ENCODE measurements at places on chromosomes 6 and 20.
A peak's percentile ranks its signal among the peaks of the same experiment; 100 is the strongest.

- DNase-seq = no peak
Measured at GRCh38 chr6:133040803-133041419, 200.2 kb upstream of the EYA4 start.

- DNase-seq = peak; percentile 96
Measured at GRCh38 chr20:38152621-38153221, 12.3 kb downstream of the TGM2 start.

DNA sequence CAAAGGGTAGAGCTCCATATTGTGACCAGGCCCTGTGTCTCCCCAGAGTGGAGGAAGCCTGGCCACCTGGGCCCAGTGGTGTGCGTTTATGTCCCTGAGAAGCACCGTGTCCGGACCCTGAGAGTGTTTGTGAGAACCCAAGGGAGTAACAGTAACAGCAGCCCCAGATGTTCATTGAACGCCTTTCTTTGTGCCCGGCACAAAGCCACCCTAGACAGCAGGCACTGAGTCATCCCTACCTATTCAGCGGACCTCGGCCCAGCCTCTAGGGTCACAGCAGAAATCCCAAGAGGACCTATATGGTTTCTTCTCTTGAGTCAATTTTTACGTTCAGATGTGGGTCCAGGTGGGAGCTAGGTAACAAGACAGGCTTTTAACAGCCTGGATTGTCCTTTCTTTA lies 24.5 kb downstream of the BCAS4 start:
- DNase-seq = no peak

DNA sequence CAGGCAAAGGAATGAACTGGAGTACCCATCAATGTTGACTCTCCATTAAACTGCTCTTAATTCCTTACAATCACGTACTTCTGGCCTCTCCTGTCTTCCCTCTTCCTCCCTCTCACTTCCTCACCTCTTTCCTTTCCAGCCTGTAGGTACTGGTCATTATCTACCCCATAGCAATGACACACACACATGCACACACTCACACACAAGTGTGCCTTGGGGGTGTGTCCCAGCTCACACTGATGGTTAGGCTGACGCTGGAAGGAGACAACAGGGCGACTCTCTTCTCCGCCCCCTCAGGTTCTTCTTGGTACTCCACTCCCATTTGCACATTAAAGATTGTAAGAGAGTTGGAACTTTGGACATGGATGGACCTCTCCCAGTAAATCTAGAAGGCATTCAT lies 14.0 kb upstream of the SERPINB9 start:
- no peak for DNase-seq

GRCh38 chr6:74578339-74578738 lies 627.5 kb downstream of the COL12A1 start:
- DNase-seq = peak; percentile 49

GRCh38 chr6:134593442-134593841 lies 275.5 kb upstream of the SGK1 start:
- no peak for DNase-seq

GRCh38 chr6:41711323-41712038 lies 23.9 kb downstream of the TFEB start:
- no peak for DNase-seq

DNA sequence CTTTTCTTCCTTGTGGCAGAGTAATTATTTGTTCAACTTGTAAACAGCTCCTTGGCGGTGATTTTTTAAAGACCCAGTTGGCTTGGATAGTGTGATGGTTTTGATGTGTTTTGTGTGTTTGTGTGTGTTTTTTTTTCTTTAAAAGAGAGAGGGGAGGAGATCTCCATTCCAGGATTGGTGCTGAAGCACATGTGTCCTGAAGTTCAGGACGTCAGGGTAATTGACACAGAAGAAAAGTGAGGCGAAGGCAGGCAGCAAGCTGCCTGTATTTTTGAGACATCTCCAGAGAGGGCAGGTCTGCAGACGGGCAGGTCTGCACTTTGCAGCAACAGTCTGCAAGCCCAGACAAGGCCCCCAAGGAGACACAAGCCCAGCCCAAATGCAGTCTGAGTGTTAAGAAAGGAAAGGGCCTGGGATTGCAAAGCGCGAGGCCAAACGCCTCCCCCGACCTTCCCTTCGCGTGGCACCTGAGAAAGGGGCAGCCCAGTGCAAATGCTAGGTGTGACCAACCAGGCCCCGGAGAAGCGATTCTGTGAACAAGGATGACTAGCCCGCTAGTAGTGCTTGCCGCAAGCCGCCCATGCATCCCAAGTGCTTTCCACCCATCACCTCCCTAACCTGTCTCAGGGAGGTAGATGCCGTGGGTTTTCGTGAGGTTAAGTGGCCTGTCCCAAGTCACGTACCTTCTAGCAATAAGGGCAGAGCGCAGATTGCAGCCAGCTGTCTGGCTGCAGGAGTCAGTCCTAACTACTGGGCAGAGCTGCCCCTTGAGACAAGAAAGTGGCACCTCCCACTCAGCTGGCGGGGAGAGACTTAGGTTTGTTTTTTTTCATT lies 230.5 kb downstream of the ZMYND8 start:
- no peak for DNase-seq

GRCh38 chr6:102853249-102853955 lies 1459.9 kb downstream of the GRIK2 start:
- no peak for DNase-seq

- no peak for DNase-seq
Measured at GRCh38 chr20:2775139-2775538, 25.3 kb downstream of the CPXM1 start.

DNA sequence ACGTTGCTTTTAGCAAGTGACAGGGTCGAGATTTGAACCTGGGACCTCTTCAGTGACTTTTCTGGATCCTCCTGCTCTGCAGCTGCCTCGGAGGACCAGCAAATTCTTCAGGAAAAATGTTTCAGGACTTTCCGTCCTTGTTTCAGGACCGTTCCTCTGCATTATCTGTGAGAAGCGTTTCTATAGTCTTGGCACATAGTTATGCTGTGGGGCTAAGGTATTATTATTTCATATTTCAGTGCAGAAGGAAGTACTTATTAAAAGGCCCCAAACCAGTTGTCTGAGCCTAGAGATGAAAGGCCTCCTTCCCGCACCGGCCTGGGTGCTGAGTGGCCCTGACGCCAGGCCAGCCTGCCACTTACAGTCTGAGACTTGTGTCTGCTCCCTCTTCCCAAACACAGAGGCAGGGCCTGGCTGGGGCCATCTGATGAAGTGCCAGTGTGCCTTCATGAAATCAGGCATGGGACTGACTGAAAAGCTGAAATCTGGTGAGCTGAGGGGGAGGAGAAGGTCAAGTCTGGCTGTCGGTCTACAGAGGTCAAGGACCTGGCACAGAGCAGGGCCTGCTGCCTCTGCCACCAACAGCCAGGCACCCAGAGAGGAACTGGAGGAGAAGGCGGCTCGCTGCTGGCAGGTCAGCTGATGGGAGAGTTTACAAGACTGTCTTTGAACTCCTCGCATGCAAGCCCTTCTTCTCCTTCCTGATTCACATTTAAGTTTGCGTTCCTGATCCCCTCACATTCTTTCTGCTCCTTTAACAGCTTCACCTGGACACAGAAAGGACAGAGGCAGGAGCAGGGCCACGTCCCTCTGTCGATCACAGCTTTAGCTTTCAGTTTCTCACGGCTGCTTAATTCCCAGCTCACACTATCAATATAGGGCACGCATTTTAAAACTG lies 8.9 kb upstream of the QKI start:
- DNase-seq = peak; percentile 58

GRCh38 chr6:170131351-170131750 lies 159.5 kb downstream of the DLL1 start:
- no peak for DNase-seq

- DNase-seq = no peak
Measured at GRCh38 chr20:18831830-18832499, 18.4 kb downstream of the SCP2D1 start.

DNA sequence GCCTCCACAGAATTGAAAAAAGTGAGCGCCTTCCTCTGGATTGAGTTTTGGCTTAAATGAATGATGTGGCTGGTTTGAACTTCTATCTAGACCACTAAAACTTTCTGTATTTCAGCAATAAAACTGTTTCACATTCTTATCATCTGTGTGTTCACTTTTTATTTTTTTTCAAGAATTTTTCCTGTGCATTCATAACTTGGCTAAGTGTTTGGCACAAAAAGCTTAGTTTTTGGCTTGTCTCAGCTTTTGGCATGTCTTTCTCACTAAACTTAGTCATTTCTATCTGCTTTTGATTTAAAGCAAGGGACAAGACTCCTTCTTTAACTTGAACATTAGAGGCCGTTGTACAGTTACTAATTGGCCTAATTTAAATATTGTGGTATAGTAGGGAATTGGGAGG lies 1015.1 kb downstream of the EPHA7 start:
- no peak for DNase-seq

- DNase-seq = no peak
Measured at GRCh38 chr20:58609026-58609425, 42.1 kb upstream of the STX16 start.

GRCh38 chr20:52889225-52889624 lies 82.9 kb upstream of the TSHZ2 start:
- no peak for DNase-seq

DNA sequence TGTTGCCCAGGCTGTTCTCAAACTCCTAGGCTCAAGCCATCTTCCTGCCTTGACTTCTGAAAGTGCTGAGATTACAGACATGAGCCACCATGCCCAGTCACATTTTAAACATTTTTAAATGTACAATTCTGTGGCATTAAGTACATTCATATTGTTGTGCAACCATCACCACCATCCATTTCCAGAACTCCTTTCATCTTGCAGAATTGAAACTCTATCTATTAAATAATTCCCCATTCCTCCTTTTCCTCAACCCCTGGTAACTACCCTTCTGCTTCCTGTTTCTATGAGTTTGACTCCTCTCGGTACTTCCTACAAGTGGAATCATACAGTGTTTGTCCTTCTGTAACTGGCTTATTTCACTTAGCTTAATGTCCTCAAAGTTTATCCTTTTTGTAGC lies 103.8 kb upstream of the NAA20 start:
- no peak for DNase-seq

DNA sequence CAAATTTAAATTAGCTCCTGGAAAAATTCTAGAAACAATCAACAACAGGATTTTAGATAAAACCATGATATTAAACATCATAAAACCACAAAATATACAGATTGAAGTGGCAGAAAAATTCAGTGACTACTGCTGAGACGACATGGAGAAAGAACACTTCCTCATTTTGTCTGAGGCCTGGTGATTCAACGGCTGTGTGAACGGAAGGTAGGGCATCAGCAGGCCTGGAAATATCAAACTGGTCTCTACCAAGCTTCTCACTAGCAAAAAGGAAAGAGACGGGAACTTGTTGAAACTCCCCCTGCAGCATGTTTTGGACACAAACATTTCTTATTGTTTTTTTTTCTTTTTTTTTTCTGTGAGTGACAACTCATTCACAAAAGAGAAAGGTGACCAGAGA lies 58.0 kb upstream of the AHI1 start:
- no peak for DNase-seq

- DNase-seq = no peak
Measured at GRCh38 chr20:21968486-21968885, 263.0 kb downstream of the PAX1 start.

GRCh38 chr20:8205996-8206395 lies 73.9 kb downstream of the PLCB1 start:
- no peak for DNase-seq

GRCh38 chr6:56692523-56693245 lies 50.0 kb upstream of the DST start:
- no peak for DNase-seq

DNA sequence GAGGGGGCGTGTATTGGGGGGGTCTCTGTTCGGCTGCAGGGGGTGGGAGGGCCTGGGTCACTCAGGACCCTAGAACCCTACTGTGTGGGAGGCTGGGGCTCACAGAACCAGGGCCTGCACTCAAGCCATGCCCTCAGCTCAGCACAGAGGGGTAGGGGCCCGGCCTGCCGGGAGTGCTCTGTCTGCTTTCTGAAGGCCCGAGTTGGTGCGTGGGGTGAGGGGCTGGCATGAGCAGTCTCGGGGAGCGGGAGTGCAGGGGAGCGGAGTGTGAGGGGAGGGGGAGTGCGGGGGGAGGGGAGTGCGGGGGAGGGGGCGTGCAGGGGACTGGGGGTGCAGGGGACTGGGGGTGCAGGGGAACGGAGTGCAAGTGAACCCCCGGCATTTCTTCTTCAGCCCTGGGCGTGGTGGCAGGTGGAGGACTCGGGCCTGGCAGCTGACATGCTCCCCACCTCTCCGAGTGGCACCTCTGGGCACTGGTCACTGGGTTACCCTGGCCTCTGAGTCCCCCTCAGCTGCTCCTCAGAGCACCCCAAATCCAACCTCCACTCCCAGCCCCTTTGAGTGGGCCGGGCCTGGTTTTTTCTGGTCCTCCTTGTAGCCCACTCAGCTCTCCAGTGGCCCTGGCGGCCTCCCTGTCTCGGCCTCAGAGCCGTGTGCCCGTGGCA lies 1.0 kb downstream of the COL20A1 start:
- no peak for DNase-seq

DNA sequence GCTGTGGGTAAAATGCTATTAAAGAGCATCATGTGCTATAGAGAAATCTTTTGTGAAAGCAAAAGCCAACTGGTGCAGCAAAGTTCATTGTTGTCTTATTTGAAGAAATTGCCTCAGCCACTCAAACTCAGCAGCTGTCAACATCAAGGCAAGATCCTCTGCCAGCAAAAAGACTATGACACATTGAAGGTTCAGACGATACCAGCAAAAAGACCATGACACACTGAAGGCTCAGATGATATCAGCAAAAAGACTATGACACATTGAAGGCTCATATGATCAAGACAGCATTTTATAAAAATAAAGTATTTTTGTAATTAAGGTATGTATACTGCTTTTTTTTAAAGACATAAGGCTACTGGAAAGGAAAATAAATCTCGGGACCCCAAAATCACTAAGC lies 118.4 kb upstream of the RUNX2 start:
- DNase-seq = no peak

DNA sequence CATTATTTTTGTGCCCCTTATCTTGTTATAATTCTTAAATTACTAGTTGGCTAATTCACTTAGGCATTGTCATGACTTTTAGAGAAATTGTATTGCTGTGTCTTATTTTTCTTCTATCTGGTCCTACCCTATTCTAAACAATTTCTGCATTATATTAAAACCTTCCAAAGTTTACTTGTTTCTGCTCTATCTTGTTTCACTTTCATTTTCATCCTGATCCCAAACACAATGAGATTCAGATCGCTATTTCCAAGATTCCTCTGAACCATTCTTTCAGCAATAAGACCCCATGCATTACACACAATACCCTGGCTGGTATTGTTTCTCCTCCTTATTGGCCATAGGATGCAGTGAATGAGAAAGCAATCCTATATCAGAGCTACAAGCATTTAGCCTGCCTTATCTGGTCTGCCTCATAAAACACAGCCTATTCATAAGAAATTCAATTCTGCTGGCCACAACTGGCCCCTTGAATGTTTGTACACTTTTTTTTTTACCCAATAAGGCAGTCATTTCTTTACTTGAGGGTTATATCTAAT lies 69.9 kb upstream of the POU3F2 start:
- peak; percentile 5 for DNase-seq

Measured in endothelial cell of umbilical vein (primary cell).